ENCODE measurements at places on chromosomes 5 and 9.

DNA sequence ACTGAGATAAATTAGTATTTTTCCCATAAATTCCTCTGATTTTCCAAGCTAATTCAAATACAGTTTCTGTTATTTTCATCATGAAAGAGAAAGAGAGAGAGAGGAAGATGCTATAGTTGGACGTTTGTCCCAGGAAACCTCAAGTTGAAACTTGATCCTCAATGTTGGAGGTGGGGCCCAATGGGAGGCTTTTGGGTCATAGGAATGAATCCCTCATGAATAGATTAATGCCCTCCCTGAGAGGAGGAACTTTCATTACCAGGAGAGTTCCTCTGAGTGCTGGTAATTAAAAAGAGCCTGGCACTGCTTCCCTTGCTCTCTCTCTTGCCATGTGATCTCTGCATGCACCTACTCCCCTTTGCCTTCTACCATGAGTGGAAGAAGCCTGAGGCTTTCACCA is 189.9 kb upstream of the SMC2 start:
- DNase-seq = no peak

GRCh38 chr5:95919658-95920057 is 42.0 kb downstream of the ELL2 start:
- DNase-seq = no peak

DNA sequence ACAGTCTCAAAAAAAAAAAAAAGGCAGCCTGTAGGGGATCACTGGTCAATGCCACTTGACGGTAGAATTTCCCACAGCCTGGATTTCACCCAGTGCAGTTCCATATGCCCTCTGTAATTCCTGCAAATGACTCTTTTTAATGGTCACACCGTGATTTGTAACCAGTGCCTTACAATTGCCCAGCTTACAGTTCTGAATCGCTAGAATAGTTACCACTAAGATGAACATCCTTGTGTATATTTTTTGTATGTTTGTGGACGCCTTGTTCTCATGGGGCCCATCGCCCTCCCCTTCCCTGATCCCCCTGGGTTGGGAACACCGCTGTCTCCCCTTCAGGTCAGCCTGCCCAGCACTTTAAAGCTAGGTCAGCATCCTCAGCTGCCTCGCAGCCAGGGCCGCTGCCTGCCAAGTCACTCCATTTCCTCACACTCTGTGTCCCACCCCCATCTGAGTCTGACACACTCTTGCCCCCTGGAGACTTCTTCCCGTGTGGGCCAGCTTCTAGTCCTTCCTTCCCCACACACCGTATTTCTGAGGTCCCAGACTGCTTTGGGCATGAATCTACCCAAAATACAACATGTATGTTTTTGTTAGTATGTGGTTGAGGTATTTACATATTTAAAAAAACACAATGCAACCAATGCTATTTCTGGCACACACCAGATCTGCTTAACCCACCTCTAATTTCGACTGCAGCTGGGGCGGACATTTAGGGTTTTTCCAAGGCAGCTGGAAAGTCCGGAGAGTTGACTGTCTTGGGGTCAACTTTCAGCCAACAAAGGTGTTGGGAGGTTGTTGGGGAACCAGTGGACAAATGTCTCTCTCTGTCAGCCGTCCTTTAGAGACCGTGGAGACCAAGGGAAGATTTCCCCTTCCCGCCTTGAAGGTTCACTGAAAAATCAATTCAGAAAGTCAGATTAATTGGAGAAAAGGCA is 120.5 kb upstream of the NEK6 start:
- DNase-seq = no peak

DNA sequence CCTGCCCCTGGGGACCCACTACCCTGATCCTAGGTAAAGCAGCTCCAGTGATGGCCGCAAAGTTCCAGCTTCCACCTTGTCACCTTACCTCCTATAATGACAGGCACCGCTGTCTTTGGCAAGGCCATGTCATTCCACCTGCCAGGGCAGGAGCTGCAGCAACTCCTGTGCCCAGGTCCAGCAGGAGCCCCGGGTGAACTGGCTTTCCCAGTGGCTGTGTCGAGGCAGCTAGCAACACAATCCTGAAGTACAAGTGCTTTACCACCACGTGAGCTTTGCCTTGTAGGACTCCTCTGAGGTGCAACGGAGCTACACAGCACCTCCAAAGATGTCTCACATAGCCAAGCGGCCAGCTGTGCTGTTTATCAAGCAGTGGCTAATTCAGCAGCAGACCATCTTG is 20.7 kb upstream of the MGAT1 start:
- DNase-seq = no peak

DNA sequence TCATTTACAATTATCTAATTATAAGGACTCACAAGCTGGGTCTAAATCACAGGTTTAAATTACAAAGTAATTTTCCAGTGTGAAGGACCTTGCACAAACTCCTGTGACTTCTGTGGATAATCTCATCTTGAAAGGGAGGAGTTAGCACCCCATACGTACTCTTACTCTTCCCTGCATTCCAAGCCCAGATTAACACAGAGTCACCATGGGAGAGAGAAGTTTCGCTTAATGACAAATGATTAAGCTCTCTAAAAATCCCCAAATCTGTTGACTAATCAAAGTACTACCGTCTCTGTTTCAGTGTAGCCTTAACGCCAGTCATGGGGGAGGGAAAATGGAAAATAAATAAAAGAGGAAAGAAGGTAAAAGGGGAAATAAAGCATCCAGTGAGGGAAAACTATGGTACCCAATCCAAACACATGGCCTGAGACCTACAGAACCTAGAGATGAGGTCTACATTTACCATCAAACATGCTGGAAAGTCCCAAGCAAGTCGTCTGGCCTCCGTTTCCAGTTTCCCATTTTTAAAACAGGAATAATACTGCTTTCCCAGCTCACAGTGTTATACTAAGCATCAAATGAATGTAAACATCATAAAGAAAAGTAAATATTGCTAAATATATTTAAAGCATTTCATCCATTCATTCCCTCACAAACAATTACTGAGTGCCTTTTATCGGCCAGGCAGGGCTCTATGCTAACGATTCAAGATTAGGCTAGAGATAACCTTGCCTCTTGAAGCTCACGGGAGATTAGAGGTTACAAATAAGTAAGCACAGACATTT is 63.2 kb downstream of the PCA3 start:
- no peak for DNase-seq

GRCh38 chr5:30831123-30831522 is 362.4 kb upstream of the CDH6 start:
- DNase-seq = no peak

GRCh38 chr5:149212198-149212951 is 59.3 kb upstream of the AFAP1L1 start:
- no peak for DNase-seq

GRCh38 chr9:6543204-6543603 is 102.3 kb downstream of the GLDC start:
- DNase-seq = peak; percentile 65

- DNase-seq = no peak
Measured at GRCh38 chr5:151093476-151093889, 12.6 kb upstream of the TNIP1 start.

DNA sequence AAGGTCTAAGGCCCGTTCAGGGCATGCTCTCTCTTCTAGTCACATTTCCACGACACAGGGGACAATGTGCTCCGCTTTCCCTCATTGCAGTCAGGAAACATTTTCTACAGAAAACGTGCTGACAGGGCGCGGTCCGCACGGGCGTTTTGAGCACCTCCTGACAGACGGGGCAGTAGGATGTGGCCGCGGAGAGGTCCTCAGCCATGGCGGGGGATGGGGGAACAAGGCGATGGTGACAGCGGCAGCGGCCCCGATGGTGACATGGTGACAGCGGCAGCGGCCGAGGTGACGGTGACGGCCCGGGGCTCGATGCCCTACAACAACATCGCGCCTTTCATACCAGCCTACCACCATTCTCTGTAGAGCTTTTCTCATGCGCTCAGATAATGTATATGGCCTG is 4.1 kb downstream of the PLPP1 start:
- DNase-seq = no peak

DNA sequence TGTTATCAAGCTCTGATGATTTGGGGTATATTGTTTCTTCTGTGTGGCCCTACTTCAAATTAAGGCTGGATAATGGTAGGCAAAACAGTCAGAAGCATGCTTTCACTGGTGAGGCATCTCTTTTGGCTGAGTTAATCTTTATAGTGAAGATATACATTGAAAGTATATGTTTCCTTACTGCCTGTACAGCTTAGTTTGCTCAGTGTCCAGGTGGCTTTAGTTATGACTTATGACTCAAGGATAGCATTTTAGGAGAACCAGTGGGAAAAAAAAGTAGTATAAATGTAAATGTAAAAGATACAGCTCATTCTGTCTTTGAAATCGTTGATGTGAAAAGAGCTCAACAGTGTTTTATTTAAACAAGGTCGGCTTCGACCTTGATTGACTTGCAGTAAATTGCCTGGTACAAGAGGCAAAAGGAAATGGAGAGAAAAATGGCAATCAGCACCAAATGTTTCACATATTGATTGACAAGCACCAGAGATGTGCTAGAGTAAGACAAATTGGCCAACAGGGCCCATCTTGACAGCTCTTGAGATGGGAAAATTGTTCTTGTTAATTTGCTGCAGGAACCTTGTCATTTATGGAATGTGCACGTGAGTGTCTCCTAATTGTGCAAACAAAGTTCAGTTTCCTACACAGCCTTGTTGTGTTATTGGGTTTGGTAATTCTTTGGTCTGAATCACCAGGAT is 447.4 kb upstream of the WWC1 start:
- peak; percentile 9 for DNase-seq

GRCh38 chr5:116785106-116785505 is 210.5 kb upstream of the SEMA6A start:
- DNase-seq = no peak

- no peak for DNase-seq
Measured at GRCh38 chr5:80615266-80615914, 39.1 kb upstream of the MSH3 start.

- no peak for DNase-seq
Measured at GRCh38 chr5:38071831-38072694, 186.3 kb upstream of the EGFLAM start.

DNA sequence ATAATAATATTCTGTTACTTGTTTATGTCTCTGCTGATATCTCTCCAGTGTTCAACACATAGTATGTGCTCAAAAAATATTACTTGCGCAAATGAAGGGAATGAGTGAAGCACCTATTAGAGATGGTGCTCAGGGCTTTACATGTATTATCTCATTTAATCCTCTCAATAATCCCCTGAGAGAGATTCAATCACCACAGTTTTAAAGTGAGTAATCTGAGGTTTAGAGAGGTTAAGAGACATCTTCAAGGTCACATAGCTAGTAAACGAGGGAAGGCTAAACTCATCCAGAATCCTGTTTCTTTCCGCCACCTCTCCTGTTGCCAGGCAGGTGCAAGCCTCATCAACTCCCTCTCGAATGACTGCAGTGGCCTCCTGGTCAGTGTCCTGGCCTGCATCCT is 82.0 kb downstream of the UGCG start:
- no peak for DNase-seq

DNA sequence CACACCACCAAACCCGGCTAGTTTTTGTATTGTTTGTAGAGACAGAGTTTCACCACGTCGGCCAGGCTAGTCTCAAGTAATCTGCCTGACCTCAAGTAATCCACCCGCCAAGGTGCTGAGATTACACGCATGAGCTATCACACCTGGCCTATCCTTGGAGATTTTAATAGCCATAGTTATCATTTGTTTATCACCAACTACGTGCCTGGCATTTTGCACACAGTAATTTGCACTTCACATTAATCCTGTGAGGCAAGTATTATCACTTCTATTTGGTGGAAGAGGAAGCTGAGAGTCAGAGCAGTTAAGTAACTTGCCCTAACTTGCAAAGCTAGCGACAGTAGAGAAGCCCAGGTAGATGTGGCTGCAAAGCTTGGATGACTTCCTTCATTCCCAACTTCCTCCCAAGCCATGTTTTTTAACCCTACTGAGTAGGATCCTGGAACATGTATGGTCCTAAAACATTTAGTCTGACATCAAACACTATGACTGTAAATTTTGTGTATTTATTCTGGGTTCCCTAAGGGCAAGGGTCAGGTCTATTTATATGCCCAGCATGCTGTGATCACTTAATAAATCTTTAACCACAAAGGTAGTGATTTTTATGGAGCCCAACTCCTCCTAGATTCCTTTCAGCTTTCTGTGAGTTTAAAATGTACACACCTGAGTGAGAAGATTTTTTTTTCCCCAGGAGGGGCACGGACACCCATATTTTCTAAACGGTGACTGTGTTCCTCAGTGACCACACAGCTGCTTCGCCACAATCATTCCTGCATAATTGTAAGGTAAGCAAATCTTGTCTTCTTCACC is 100.2 kb upstream of the RAI14 start:
- DNase-seq = no peak

DNA sequence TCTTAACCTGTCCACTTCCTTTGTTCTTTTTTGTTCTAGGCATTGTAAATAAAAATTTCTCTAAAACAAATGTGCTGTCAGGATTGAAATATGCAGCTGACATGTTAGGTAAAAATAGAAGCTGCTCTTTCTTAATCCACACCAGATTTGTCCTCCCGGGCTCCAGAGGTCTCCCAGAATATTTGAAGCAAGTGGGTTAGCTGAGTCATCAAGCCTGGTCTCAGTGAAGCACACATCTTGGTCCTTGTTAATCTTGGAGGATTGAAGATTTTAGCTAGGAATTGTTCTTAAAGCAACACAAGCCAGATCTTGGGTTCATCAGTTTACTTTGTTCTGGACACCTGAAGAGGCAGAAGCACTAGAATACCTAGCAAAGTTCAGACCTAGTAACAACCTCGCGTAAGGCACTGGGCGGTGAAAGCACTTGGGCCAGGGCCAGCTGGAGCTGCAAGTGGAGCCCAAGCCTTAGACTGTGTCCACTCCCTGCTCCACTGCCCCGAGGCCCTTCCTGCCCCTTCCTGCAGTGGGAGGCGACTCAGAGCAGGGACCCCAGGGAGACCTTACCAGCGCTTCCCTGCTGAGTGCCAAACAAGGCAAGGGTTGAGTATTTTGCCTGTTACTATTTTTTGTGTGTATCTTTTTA is 36.5 kb downstream of the HABP4 start:
- no peak for DNase-seq

DNA sequence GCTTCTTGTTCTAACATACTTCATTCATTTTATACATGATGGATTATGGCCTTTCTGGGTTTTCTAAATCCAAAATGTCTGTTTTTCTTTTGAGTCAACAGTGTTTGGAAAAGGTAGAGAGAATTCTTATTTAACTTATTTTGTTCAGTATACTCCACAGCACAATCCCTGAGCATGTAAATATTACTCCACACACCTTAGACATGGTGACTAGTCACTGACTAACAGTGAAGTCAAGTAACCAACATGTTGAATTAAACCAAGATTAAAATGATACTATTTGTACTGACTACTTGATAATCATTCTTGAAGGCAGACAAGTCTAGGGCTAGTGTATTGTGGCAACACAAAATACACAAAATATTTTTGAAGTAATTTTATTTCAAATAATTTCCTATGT is 55.0 kb downstream of the HAPLN1 start:
- no peak for DNase-seq
